HTR-8/SVneo (cell line): ENCODE measurements at places on chromosomes 6 and 20.
A peak's percentile ranks its signal among the peaks of the same experiment; 100 is the strongest.

DNA sequence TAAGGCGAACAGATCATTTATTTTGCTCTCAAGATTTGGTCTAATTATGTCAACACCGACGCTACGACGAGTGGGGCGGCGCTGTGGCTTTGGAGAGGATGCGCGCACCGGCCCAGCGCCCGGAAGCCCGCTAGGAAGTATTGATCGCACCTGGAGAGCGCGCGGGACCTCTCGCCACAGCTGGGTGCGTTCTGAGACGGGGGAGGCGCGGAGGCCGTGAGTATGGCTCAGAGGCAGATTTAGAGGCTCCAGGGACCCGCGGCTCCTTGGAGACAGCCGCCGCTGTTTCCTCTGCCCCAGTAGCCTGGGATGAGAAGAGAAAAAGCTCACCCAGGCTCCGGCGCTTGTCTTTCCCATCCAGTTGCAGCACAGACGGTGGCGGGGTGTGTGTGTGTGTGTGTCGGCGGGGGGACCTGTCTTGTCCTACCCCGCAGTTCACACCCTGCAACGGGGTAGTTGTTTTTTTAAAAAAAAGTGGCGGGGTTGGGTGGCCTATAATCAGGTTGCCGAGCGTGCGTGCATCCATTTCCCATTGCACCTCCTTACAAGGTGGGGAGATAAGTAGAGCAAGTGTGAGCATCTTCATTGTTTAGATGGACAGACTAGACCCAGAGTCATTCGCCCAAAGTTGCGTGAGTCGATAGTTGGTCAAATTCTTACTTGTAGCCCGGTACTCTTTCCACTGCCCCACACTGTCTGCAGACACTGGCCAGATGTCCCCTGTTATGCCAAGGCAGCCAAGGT, 11.2 kb downstream of the TFAP2D start:
- no peak for DNase-seq

- DNase-seq: no peak
Observed at GRCh38 chr6:88004707-88005106, 42.9 kb upstream of the SPACA1 start.

- DNase-seq: peak; percentile 18
Observed at GRCh38 chr6:159110013-159110412, 59.2 kb upstream of the FNDC1 start.

GRCh38 chr20:54573838-54574237, 98.4 kb downstream of the DOK5 start:
- no peak for DNase-seq
